ENCODE measurements at places on chromosomes 11 and 22.

- DNase-seq = no peak
Observed at GRCh38 chr11:129386795-129387397, 11.2 kb downstream of the BARX2 start.

DNA sequence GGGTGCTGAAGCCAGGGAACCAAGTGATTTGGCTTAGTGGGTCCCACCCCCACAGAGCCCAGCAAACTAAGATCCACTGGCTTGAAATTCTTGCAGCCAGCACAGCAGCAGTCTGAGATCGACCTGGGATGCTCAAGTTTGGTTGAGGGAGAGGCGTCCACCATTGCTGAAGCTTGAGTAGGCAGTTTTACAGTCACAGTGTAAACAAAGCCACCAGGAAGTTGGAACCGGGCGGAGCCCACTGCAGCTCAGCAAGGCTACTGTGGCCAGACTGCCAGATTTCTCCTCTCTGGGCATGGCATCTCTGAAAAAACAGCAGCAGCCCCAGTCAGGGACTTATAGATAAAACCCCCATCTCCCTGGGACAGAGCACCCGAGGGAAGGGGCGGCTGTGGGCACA, 424.1 kb upstream of the TENM4 start:
- no peak for DNase-seq

GRCh38 chr11:43419460-43419859, 60.7 kb downstream of the TTC17 start:
- DNase-seq = peak; percentile 40

DNA sequence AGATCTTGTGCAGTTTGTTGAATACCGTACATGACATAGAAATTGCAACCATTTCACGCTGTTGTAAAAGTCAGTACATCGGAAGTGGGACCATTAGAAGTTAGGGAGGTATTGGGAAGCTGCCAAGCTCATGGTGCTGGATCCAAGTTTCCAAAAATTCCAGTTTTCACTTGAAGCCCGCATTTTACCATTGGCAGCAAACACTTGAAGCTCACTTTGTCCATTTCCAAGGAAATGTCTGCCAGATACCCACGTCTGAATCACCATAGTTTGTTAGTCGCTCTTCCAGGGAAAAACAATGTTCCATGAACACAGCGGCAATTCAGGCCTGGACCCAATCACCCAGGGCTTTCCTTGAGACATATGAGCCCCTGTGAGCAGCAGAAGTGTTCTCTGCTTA, 22.6 kb upstream of the PARVB start:
- DNase-seq = no peak

DNA sequence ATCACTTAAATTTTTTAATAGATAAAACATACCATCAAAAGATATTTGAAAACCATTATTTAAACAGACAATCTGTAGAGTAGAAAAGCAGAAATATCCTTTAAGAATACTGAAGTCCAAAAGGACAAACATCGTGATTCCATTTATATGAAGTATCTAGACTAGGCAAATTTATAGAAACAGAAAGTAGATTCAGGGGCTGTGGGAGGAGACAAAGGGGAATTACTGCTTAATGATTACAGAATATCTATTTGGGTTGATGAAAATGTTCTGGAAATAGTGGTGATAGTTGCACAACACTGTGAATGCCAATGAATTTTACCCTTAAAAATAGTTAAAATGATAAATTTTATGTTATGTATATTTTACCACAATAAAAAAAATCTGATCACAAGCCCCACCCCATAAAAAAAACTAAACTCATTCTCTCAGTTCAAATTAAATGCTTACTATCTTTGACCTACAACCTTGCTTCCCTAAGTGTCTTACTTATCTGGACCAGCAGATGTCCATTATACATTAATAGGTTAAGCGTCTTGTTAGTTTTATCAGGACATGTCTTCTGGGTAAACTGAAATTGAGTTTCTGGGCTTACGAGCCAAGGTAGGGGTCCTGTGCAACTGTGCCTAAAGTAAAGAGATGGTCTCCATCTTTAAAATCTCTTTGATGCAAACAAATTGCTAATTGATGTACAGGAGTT, 86.3 kb downstream of the FCHSD2 start:
- DNase-seq = no peak

All from stimulated activated CD8-positive, alpha-beta memory T cell treated with anti-CD3 and anti-CD28 coated beads, Interleukin-4, amount 100 ng/mL, for 48 hours (primary cell).